ENCODE measurements at places on chromosomes 6 and 20.

GRCh38 chr6:110341663-110342596 is 16.2 kb downstream of the METTL24 start:
- no peak for DNase-seq

GRCh38 chr6:156068881-156069280 is 613.2 kb upstream of the NOX3 start:
- DNase-seq: no peak

DNA sequence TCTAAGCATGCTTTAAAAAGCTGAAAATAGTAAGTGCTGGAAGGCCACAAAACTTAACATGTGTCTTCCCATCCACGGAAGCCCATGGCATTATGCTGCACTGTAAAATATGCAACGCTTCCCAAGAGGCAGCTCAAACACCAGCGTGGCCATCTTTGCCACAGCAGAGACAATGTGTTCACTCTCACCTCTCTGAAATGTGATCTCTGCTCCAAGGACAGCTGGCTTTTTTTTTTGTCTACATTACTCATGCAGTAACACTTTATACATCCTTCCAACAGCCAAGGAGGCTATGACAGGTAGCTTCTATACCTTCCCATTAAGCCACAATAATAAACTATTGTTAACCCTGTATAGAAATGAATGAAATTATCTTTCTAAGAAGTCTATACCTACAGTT is 49.2 kb downstream of the BLOC1S5 start:
- DNase-seq: no peak

DNA sequence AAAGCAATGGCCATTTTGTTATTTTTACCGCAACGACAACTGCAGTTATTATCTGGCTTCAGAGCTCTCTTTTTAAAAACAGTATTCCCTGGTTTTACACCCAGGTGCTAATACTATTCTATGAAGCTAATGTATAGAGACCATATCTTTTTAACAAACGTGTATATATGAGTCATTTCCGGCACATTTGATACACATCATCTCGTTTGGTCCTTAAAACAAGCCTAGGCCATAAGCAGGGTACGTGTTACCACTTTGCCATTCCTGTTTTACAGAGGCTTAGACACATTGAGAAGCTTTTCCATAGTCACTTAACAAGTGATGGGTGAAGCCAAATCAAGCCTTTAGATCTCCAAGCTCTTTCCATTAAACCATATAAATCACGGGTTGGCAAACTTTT is 5.5 kb downstream of the TRAF3IP2 start:
- no peak for DNase-seq

DNA sequence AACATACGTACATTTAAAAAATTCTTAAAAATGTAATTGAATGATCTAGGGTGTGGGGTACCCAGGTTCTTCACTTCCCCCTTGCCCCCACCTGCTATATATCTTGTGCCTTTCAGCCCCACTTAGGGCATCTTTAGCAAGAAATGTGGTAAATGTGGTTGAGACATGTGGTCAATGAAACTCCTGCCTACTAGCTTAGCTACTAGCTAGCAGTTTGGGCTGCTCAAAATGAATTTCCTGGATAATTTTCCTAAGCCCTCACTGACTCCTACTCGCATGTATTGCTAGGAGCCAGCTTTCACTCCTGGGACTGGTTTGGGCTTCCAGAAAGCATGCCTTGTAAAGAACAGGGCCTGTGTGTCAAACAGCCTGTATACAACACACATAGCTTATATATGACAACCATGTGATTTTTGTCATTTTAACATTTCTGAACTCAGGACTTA is 257.3 kb downstream of the ATXN1 start:
- DNase-seq: no peak

- DNase-seq: no peak
These were observed 17.4 kb downstream of the HECA start for GRCh38 chr6:139152088-139152891.

DNA sequence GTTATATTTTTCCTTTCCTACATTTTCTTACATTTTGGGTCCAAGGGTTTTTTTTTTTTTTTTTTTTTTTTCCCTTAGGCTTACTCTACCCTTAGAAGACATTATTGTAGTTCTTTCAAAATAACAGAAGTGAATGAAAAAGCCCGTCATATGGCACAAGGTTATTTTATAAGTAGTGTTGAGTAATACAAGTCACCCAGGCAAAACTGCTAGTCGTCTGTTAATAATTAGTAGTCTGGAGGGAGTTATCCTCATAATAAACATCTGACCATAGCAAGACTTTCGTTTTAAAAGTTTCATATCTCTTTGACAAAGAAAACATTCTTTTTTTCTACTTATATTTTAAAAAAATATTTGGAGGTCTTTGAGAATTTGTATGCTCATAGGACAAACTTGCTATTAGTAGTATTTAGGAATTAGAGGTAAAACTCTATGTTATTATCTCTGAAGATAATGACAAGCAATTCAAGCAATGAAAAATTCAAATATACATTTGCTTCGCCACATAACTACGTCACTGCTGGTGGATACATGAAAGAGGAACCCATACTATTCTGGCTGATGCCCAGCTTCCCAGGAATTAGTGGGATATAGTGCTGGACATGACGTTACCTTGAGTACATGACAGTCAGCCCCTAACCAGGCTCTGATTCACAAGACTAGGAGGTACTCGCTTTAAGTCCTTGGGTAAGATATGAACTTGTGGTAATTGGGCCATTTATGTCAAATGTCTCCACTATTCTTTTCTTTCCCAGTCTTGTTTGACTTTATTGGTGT is 532.8 kb downstream of the GRIK2 start:
- no peak for DNase-seq

DNA sequence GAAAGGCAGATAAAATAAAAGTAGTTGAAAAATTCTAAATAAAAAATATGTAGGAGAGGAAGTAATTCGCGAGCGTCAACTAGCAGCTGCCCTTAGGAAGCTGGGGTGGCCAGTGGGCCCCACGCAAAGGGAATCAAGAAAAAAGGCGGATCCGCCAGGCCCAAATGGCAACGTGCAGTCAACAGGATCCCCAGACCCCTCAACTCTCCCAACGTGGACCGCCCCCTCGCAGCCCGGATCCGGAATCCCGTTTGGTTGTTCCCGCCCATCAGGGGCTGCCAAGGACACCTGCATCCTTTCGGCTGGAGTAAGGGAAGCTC is 296 bp downstream of the DZANK1 start:
- DNase-seq: no peak

- no peak for DNase-seq
These were observed 38.9 kb upstream of the STX16 start for GRCh38 chr20:58612121-58612691.

- no peak for DNase-seq
These were observed 5.1 kb downstream of the BLOC1S5 start for GRCh38 chr6:8059129-8059528.

GRCh38 chr6:3646616-3647362 is 104.7 kb downstream of the PXDC1 start:
- no peak for DNase-seq

- no peak for DNase-seq
These were observed 96.9 kb upstream of the HMGCLL1 start for GRCh38 chr6:55675941-55676340.

DNA sequence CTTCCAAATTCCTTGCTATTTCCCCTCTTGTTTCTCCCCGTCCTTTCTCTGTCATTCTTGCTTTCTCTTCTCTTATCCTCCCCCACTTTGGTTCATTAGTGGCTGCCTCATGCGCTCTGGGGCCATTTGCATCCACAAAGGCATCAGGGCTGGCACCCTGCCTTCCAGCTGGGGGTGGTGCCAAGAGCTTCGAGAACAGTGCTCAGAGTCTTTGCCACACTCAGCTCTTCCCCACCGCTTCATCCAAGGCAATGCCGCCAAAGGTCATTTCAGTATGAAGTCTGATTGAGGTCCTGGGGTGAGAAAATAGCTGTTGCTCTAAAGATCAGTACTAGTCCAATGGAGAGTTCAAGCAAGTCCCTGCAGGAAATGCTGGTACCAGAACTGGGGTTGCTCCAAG is 22.7 kb downstream of the OLIG3 start:
- DNase-seq: no peak

DNA sequence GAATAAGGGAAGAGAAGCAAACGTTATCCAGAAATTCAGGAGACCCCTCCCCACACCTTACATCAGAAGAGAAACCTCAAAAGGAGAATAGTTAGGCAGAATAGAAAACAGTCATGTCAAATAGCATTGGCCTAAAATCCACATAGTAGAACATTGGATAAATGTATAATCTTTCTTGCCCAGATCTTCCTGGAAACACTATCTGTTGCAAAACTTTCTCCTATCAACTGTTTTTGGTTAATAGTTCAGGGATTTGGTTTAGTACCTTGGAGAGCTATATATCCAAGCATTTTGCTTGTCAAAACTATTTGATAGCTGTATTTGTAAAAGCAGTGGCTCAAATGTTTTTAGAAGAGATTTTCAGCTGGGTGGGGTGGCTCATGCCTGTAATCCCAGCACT is 74.3 kb upstream of the PHACTR2 start:
- DNase-seq: no peak

- DNase-seq: no peak
These were observed 27.7 kb downstream of the DSE start for GRCh38 chr6:116398316-116399010.

DNA sequence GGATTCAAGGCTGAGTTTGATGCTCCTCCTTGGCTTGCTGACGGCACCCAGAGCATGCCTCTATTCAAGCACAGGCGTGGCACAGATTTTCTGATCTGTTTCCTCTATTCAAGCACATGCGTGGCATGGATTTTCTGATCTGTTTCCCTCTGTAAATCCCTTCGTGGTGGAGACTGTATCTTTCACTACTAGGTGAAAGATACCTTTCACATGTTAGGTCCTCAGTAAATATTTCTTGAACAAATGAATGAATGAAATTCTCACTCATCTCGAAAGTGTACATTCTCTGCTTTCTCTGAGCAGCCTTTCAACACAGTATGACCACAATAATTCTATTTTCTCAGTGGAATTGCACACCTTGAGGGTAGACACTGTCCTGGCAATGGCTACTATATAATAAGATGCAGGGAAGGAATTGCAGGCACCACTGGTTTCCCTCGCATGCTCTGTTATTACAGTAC is 72.6 kb upstream of the F13A1 start:
- no peak for DNase-seq
